ENCODE measurements at places on chromosomes 2 and 18. TPM values are rescaled to one million over a fixed set of nuclear protein-coding genes. Genes with fewer than 3 reads are reported as not detected.

TXNDC2 gene
- not detected for polyA plus RNA-seq

SPDYA gene
- polyA plus RNA-seq = 0.14 TPM

DHRS9 gene
- polyA plus RNA-seq = not detected

SIX2 gene
- not detected for polyA plus RNA-seq

All from CD4-positive, alpha-beta memory T cell (primary cell).